ENCODE measurements at places on chromosomes 4 and X.
A peak's percentile ranks its signal among the peaks of the same experiment; 100 is the strongest.

- DNase-seq, result peak; percentile 3
Measured at GRCh38 chr4:42655921-42656678, 805 bp downstream of the ATP8A1 start.

- no peak for DNase-seq
Measured at GRCh38 chrX:69149466-69150280, 15.6 kb downstream of the PJA1 start.

- peak; percentile 71 for DNase-seq
Measured at GRCh38 chrX:14832151-14832550, 40.7 kb downstream of the FANCB start.

DNA sequence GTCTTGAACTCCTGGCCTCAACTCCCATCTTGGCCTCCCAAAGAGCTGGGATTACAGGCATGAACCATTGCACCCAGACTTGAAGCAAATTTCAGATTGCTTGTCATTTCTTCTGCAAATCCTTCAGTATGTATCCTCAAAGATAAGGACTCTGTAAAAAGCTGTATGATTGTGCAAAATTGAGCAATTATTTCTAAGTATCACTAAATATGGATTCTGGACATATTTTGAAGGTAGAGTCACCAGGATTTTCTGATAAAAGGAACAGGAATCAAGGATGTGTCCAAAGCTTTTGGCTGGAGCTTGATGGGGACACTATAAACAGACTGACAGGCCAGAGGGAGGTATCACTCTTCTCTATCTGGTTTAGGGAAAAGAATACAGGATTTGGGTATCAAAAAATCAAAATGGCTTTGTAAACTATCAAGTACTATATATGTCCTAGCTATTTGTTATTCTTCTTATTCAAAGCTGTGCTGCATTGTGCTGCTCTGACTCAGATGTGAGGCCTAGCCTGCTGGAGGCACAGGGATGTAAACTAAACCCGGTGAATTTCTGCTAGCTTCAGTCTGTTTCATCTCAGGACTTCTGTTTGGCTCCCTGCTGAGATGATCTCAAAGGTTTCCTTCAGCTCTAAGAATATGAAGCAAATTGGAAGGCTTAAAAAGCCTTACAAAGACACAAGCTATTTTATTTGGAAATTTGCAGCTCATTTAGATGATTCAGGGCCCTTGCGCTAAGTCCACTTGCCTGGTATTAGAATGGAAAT is 8.3 kb downstream of the RPS4X start:
- peak; percentile 46 for DNase-seq

DNA sequence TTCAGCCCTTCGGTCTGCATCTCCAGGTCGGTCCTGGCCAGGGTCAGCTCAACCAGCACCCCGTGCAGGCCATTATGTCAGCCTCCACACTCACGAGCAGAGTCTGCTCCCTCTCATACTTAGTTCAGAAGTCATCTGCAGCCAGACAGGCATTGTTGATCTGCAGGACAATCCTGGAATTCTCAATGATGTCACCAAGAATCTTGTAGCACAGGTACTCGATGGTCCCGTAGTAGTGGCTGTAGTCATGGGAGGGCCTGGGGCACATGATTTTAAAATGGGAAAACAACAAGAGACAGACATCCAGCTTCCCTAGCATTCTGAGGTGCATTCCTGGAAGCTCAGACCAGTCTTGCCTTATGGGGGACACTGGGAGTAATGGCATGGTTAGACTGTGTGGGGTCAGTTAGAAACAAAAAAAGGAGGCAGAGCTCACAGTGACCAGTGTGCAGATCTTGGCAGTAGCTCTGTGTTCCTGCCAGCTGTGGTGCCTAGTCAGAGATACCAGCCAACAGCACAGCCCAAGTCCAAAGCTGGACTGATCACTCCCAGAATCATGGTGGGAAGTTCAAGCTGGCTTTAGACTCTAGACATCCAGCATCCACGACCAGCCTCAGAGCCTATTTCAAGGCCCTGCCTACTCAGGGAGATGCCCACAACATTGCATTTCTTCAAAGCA is 31.9 kb downstream of the LRIT3 start:
- no peak for DNase-seq

DNA sequence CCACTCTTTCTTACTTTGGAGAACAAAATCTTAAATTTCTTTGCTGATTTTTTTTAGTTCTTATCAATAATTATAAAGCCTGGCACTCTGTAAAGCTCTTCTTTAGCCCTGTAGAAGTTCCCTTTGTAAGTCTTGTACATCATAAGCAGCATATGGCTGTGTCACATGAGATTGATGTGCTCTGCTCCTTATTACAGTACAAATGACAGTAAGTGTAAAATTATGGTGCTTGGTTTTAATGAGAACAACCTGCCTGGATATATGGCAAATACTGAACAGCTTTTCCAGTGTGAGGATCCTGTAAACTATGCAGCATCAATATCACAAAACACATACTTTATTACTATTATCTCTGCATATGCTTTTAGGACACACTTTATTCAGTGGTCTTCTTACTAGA is 145.9 kb upstream of the GNPDA2 start:
- no peak for DNase-seq

DNA sequence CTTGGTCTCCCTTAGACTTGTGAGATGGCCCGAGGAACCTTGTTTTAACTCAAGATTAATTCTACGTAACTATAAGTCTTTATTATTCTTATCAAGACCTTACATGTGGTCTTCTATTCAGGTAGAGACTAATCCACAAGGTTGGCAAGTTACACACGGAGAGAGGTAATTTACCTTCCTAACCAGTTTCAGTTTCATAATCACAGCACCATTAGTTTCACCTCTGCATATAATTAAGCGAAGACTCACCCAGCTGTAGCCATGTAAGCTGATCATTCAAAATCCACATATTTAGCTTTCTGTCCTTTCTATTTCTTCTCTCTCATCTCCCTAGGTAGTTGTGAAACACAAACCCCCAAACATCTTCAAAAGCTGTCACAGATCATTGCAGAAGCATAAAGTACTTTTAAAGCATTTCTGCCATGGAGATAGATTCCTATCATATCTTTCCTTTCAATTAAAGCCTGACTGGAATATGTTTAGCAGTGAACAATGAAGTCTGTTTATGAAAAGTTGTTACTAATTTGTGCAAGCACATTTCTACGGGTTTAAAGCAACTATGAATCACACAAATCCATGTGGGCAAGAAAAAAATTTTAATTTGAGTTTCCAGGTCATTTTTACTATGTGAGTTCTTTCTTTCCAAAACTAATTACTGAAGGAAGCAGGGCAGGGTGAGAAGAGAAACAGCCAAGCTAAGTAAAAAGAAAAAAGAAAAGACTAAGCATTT is 78.5 kb downstream of the BTC start:
- no peak for DNase-seq

- peak; percentile 60 for DNase-seq
Measured at GRCh38 chr4:158966091-158966490, 136.8 kb upstream of the RAPGEF2 start.
